ENCODE measurements at places on chromosomes 5 and 9. TPM values are rescaled to one million over a fixed set of nuclear protein-coding genes. Genes with fewer than 3 reads are reported as not detected.

Gene PCDH12
- total RNA-seq, result 5.2 TPM

Gene ANKRD34B
- not detected for total RNA-seq

Gene EQTN
- total RNA-seq, result not detected

Gene UBE2R2
- total RNA-seq, result 32.5 TPM

Gene C9orf43
- total RNA-seq, result 0.85 TPM

Gene RUSC2
- 124 TPM for total RNA-seq

All from thoracic aorta (tissue), 2 donors.